ENCODE measurements at places on chromosomes 12 and 14.

DNA sequence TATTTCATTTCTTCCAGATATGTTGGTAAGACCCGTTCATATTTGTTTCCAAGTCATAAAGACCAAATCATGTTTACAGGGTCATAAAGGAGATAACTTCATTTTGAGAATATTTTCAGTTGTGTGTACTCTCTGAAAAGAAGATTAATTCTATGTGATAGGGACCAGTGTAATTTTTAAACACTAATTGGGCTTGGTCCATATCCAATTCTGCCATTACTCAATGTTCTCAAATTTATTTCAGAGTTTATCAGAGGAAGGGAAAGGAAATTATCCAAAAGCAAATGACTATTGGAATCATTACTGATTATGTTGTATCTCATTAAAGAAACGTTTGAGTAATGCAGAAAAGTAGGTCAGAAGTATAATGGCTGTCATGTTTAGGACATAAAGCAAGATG, 126.8 kb upstream of the DCN start:
- no peak for DNase-seq

DNA sequence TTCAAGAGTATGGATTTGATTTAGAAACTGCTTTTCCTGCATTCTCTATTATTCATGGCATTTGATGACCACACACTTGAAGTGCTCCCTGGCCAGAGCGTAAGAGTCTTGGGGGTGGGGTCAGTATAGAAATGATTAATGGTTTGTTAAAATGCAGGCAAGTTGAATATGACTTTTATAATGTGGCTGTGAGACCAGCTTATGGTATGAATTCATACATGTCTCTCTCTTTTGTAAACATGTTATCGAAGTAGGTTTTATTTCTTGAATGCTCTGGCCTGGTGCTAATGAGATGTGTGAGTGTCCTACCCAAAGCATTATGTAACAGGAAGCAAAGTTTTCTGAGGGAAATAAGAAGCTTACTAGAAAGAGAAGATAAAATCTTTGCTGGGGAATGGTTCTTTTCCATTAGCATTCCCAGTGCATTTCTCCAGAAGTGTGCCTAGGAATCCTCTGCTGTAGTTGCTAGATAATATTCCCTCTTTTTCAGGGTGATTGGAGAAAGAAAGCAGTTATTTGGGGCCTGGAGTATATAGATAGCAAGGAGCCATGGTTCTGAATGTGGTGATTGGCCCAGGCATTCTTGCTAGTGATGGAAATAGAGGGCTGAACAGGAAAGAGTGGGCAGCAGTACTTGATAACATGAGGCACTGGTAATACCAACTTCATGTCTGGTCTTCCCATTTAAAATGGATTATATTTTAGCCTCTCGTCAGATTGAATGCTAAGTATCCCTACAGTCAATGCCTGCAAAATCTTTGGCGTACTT, 289.7 kb downstream of the RAD51B start:
- peak; percentile 74 for DNase-seq

GRCh38 chr12:131803961-131804521, 24.2 kb upstream of the MMP17 start:
- DNase-seq, result peak; percentile 70

- peak; percentile 65 for DNase-seq
These were observed 5.1 kb upstream of the PSMA3 start for GRCh38 chr14:58239244-58240195.

DNA sequence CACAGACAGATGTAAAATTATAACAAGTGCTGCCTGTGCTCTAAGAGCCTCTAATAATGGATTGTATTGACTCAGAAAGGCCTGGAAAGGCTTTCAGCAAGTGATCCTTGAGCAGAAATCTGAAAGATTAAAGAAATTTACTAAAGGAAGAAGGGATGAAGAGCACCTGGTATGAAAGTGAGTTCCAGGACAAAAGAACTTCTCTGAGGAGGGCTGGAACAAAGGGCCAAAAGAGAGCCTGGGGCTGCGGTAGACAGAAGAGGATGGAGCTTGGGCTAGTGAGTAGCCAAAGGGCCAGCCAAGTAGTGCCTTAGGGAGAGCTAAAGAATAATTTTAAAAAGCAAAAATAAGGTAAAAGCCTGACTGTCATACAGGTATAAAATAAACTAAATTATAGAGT, 44.0 kb downstream of the BCAT1 start:
- no peak for DNase-seq

GRCh38 chr12:3532931-3533702, 42.1 kb downstream of the PRMT8 start:
- no peak for DNase-seq

- no peak for DNase-seq
These were observed 22.3 kb upstream of the MGP start for GRCh38 chr12:14907953-14908352.

- DNase-seq, result no peak
These were observed 213.2 kb upstream of the LRFN5 start for GRCh38 chr14:41393512-41393911.

DNA sequence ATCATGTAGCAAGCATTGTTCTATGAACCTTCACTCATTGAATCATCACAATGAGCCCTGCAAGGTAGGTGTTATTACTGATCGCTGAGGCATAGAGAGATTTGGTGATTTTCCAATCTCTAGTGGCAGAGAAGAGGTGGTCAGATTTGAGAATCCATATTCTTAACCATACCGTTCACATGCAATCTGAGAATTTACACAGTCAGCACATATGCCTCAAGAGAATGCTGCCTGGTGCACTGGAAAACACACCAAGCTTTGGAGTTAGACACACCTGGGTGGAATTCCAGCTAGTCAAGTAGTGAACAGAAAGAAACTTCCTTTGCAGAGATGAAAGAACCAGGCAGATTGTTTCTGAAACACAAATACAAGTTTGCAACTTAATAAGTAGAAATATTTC, 94.1 kb downstream of the LGR5 start:
- no peak for DNase-seq

GRCh38 chr12:132388379-132389015, 59.1 kb upstream of the GALNT9 start:
- no peak for DNase-seq

GRCh38 chr14:29463727-29464395, 463.8 kb downstream of the PRKD1 start:
- peak; percentile 14 for DNase-seq

DNA sequence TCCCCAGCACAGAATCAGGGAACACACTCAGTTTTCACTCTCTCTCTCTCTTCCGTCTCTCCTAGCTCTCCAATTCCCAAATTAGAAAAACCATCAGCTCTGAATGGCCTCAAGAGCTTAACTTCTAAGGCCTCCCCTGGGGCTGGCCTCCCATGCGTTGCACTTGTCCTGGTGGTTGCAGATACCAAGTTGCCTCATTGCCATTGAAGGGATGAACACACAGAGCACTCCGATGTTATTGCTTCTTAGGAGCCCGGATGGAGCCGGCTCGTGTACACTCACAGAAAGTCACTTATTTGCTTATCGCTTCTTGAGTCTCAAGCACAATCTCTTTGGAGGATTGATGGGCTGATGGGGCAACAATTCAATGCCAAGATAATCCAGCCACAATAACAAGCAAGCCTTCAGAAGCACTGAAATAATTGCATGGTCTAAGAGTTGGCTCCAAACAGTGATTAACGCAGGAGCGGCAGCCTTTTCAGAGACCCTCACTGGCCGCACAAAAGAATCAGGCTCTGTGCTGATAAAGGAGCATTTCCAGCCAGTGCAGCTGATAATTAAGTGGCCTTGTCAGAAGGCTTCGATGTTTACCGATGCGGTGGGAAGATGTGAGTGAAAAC, 175.8 kb upstream of the TMEM132C start:
- DNase-seq, result no peak

DNA sequence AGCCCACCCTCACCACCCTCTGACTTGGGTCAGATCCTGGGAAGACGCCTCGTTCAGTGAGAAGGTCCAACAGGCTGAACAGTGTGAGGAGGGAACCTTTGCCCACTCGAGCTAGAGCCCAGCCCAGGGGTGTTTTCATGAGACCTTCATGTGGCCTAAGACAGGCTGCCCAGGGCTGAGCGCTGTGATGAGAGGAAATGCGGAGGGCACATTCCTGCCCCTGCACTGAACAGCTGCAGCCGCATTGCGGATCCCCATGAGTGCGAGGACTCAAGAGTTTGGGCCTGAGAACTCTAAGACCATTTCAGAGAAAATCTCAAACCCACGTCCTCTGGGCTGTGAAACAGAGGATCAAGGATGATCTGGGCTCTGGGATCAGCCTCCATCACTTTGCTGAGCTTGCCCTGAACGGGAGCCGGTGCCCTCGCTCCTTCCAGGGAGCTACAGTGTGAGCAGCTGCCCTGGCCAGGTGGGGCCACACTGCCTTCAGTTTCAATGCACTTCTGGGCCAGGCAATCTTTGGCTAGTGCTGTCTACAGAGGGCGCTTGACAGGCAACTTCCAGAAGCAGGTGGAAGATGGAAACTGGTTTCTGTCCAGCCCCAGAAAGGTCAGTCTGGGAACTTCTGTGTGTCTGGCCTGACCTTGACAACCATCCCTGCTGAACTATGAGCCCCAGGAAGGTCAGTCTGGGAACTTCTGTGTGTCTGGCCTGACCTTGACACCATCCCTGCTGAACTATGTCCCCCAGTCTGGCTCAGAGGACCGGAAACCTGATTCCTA, 43.5 kb upstream of the P2RX7 start:
- no peak for DNase-seq

DNA sequence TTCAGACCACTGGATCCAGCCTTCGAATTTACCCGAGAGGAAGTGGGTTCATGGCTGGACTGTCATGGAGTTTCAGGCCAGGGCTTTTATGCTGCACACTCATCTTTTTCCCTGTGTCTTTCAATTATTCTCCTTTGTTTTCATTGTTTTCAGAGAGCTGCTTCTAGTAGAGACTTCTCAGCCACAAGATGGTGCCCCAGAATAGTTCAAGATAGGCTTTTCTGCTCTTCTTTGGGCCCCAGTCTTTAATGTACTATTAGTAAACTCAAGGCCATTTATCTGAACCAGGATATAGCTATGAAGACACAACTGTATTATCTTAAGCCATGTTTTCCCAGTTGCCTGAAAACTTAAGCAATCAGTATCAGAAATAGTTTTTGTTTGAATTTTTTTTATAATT, 30.4 kb upstream of the PSMA6 start:
- DNase-seq, result peak; percentile 7
